ENCODE measurements at places on chromosomes 3 and 15.

DNA sequence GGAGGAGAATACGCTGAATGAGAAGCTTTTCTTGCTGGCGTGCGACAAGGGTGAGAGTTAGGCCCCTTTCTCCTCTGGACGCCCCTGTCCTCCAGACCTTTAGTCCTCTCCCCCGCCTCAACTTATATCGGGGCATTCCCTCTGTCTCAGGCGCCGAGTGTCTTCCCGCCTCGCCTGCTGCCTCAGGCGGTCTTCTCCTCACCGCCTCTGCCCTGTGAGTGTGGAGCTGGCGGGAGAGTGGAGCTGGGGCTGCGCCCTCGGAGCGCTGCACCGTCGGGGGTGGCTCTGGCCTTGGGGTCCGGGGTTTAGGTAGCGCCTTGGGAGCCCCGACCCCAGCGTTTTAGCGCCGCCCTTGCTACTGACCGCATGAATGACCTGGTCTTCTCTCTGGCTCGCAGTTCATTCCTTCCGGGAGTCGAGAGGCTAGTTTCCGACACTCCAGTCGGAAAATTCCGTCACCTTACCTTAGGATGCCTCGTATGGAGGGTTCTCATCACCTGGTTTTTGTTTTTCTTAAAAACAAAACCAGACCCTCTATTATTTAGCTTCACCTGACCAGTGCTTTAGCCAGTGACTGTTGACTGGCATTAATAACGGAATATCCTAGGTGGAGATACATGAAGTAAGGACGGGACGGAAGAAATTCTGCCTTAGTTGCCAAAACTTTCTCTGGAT is 985 bp downstream of the TRPC1 start:
- peak; percentile 68 for DNase-seq

- no peak for DNase-seq
These were observed 721 bp downstream of the ADAMTS7 start for GRCh38 chr15:78810362-78811123.

DNA sequence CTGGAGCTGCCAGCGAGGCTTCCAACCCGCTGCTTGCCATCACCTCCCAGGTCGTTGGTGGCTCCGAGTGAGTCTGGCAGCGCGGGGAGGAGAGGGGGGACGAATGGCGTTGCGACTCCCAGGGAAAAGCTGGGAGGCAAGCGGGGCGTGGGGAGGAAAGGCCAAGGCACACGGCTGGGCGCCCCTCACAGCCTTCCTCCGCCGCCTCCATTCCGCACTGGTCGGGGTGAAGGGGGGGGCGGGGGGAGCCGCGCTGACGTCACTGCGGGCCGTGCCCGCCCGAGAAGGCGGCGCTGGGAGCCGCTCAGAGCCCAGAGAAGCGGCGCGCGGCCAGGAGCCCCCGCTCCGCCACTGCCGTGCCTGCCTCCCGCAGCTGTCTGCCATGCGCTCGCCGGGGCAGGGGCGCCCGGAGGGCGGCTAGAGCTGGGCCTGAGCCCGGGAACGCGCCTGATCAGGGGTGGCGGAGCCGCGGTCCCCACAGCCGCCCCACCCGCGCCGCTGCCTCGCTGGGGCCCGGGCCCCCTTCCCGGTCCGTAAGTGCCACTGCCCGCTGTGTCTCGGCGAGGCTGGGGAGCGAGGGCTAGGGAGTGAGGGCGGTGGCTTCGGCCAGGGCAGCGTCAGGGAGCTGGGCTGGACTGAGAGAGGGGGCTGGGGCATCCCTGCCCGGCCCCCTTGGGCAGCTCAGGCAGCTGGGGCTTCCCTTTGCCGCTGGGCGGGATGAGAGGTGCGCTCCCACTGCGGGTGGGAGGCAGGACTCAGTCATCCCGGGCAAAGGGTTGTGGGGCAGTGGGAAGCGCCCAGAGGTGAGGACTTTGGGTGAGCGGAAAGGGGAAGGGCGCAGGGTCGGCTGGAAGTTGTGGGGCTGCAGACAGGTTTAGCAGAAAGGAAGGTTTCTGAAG is 27.8 kb upstream of the POLG start:
- DNase-seq, result no peak

GRCh38 chr3:130814691-130815472 is 68.3 kb upstream of the PIK3R4 start:
- DNase-seq, result no peak

DNA sequence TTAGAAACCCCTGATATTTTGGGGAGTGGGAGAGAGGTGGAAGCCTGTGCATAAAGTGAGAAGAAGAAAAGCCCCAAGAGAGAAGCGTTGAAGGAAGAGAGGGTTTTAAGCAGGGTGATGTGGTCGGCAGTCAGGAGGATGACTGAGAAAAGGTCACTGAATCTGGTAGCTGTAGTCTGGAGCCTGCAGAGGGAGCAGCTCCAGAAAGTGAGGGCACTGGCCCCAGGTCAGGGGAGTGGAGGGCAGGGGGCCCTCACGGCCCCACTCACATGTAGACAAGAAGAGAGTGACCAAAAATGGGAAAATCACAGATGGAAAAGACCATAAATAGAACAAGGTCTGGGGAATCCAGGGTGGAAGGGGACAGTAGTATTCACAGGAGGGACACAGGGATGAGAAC is 105.5 kb downstream of the RYK start:
- DNase-seq, result no peak
